ENCODE measurements at places on chromosomes 1 and 21.

- DNase-seq, result peak; percentile 78
Measured at GRCh38 chr1:177010211-177010825, 154.2 kb downstream of the ASTN1 start.

- DNase-seq, result no peak
Measured at GRCh38 chr1:55195521-55196233, 19.5 kb downstream of the USP24 start.

DNA sequence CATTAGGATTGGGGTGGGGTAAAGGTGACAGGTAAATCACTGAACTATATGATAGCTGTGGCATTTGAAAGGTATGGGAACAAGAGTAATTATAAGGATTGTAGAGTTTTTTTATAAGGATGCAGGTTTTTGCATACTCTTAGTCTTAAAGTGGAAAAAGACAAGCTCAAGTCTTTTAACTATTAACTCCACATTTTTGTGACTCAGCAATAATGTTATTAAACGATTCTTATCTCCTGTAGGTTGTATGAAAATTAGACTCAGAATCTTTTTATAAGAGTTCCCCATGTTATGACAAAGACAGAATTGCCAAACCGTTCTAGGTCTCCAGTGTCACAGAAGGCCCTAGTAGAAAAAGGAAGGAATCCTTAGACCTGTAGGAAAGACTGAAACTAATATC, 49.9 kb upstream of the TTLL7 start:
- no peak for DNase-seq

DNA sequence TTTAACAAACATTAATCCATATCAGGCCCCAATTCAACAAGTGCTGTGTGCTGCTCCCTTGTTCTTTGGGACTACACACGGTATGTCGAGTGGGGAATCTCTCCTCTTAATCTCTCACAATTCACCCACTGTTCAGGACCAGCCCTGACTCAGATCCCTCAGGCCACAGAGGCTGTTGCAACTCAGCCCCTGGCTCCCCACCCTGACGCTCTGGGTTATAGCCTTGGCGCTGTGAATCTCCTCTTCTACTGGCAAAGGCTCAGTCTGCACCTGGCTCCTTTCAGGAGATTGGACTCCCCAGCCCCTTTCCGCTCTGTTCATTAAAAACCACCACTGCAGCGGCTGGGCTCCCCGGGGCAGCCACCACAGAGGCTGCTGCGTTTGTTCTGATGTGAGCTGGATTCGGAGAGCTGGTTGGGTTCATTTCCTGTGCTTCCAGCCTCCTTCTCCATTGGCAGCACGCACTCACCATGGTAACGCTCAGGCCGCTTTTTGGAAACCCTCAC, 13.0 kb downstream of the CAPN8 start:
- no peak for DNase-seq

- DNase-seq, result peak; percentile 41
Measured at GRCh38 chr1:109995536-109995935, 11.0 kb downstream of the AHCYL1 start.

- DNase-seq, result no peak
Measured at GRCh38 chr1:74427681-74428080, 84.7 kb downstream of the LRRC53 start.

DNA sequence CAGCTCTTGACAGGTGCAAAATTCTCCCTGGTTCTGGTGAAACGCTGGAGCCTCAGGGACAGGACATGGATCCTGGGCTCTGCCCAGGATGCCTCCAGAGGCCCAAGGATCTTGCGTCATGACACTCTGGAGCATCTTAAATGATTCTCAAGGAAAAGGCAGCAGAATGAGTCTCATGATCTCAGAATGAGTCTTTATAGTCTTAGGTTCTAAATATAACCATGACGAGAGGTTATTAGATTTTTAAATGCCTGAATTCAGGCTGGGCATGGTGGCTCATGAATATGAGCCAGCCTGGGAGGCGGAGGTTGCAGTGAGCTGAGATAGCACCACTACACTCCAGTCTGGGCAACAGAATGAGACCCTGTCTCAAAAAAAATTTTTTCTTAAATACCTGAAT, 55.5 kb downstream of the ECE1 start:
- no peak for DNase-seq
